Stimulated activated effector memory CD8-positive, alpha-beta T cell treated with anti-CD3 and anti-CD28 coated beads, Interleukin-12 subunit alpha, Interleukin-12 subunit beta, amount 100 ng/mL, for 72 hours (primary cell): ENCODE measurements at places on chromosomes 16 and 17.

DNA sequence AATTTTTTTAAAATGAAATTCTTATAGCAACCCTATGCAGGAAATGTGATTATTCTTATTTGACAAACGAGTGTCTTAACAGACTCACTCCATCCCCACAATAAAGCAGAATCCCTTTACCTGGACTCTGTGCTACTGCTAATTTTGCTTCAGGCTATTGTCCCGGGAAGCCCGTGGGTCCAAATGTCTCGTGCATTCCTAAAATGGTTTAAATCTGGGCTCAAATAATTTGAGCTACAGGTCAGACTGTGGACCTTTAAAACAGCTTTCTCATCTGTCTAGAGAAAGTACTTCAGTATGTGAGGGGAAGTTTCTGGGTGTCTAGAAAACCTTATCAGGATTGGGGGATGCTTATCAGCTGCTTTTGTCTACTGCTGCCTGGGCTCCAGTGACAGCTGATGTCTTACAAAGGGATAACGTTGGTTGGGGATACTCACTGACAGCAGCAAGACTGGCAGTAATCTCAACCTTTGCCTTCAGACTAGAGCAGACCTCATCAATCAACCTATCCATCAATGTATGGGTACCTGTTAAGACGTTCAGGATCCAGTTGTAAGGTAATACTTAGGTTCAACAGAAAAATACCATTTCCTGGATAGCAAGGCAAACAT, 197.9 kb upstream of the CDH11 start:
- DNase-seq, result no peak

GRCh38 chr16:90043526-90043925, 24.3 kb upstream of the DBNDD1 start:
- no peak for DNase-seq

GRCh38 chr17:80201446-80201845, 18.7 kb downstream of the SGSH start:
- no peak for DNase-seq

DNA sequence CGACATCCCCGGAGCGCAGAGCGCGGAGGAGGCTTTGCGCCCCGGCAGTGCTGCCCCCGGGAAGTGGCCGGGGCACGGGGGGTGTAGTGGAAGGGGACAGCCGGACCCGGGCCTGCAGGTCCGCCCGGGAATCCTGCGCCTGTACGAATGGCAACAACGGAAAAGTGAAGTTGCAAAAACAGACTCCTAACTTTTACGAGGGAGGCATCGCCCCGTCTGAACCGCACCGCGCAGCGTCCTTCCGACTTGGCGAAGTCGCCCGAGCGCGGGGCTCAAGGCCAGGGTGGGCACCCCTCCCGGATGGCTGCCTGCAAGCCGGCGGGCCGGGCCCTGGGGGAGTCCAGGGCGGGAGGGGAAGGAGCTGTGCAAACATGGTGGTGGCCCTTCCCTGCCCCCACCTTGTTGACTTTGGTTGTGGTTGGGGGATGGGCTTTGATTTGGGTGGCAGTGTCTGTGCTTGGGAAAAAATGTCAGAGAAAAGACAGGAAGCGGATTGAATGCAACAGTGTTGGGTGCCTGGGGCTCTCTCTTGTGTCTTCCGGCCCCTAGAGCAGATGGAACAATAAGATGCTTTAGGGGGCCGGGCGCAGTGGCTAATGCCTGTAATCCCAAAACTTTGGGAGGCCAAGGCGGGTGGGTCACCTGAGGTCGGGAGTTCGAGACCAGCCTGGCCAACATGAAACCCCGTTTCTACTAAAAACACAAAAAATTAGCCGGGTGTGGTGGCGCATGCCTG, 675 bp downstream of the RNF213 start:
- DNase-seq, result peak; percentile 51

GRCh38 chr17:34884597-34884996, 76.7 kb downstream of the CCT6B start:
- no peak for DNase-seq

DNA sequence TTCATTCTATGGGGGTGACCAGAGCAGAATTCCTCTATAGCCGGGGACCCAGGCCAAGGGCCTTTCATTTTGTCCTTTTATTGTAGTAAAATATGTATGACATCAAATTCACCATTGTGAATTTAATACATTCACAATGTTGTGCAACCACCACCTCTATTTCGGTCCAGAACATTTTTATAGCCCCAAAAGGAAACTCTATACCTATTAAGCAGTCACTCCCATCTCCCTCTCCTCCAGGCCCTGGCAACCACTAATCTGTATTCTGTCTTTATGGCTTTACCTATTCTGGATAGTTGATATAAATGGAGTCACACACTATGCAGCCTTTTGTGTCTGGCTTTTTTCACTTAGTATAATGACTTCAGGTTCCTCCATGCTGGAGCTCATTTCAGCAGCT, 9.7 kb upstream of the TNS4 start:
- DNase-seq, result no peak

DNA sequence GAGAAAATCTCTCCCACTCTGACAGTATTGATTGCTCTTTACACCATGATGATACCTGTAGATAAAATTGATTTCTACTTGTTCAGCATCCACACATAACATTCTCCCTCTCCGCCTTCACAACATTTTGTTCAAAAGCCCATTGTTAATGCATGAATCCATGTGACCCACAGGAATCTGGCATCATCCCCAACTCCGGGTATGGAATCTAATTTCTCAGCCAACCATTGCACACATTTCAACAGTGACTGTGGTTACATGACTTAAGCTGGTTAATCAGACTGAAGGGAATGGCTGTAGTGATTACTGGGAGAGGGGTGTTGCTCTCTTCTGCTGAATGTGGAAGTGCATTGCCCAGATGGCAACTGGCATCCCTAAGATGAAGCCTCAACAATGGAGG, 161.4 kb upstream of the C16orf82 start:
- DNase-seq, result no peak

GRCh38 chr16:14324581-14324980, 253.5 kb downstream of the MRTFB start:
- DNase-seq, result no peak

GRCh38 chr17:77280304-77281121, 139.7 kb downstream of the SEC14L1 start:
- DNase-seq, result peak; percentile 67

- no peak for DNase-seq
These were observed 18.6 kb downstream of the TMEM98 start for GRCh38 chr17:32946375-32947135.

GRCh38 chr17:66465701-66466100, 163.3 kb downstream of the PRKCA start:
- no peak for DNase-seq

- no peak for DNase-seq
These were observed 121.7 kb downstream of the ABCC6 start for GRCh38 chr16:16101585-16101984.

- DNase-seq, result no peak
These were observed 7.7 kb upstream of the HROB start for GRCh38 chr17:44133918-44134476.

- no peak for DNase-seq
These were observed 82.1 kb downstream of the GPR139 start for GRCh38 chr16:19991614-19992013.

DNA sequence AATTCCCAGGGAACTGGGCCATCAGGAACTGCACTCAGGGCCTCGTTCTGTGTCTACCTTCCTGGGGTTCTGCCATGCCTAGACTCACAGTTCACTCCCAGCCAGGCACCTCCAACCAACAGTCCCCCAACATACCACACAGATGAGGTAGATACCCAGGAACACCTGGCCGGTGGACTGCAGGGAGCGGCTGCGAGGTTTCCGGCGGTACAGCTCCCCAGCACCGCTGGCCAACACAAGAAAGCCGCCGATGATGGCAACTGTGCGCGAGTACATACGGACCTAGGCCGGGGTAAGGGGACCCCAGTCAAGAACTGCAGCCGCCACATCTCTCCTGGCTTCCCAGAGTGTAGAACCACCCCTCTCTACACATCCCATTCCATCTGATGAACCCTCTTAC, 1.9 kb downstream of the TMEM101 start:
- DNase-seq, result no peak

GRCh38 chr17:39092692-39093230, 58.7 kb downstream of the PLXDC1 start:
- DNase-seq, result no peak

GRCh38 chr17:78125976-78126894, 2.3 kb downstream of the TMC6 start:
- no peak for DNase-seq

- DNase-seq, result no peak
These were observed 11.5 kb upstream of the IGF2BP1 start for GRCh38 chr17:48985436-48986245.

GRCh38 chr17:37373530-37374159, 2.1 kb upstream of the C17orf78 start:
- peak; percentile 75 for DNase-seq

DNA sequence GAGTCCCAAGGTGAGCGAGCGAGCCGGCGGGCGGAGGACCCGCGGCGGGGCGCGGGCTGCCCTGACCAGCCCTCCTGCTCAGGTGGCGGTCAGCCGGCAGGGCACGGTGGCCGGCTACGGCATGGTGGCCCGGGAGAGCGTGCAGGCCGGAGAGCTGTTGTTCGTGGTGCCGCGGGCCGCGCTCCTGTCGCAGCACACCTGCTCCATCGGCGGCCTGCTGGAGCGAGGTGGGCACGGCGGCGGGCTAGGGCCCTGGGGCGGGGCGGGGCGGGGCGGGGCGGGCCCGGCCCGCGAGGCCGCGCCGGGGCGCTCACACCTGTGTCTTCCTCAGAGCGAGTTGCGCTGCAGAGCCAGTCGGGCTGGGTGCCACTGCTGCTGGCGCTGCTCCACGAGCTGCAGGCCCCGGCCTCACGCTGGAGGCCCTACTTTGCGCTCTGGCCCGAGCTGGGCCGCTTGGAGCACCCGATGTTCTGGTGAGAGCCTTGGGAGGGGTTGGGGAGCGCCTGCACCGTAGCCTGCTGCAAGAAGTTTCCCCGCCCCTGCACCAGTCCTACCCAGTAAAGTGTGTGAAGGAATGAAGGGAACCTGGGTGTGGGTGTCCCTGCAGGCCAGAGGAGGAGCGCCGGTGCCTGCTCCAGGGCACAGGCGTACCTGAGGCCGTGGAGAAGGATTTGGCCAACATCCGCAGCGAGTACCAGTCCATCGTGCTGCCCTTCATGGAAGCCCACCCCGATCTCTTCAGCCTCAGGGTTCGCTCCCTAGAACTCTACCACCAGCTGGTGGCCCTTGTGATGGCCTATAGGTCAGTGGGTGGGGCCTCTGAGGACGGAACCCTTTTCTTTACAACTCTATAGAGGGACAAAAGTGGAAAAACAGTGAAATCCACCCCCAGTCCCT, 802 bp downstream of the SETD6 start:
- no peak for DNase-seq

DNA sequence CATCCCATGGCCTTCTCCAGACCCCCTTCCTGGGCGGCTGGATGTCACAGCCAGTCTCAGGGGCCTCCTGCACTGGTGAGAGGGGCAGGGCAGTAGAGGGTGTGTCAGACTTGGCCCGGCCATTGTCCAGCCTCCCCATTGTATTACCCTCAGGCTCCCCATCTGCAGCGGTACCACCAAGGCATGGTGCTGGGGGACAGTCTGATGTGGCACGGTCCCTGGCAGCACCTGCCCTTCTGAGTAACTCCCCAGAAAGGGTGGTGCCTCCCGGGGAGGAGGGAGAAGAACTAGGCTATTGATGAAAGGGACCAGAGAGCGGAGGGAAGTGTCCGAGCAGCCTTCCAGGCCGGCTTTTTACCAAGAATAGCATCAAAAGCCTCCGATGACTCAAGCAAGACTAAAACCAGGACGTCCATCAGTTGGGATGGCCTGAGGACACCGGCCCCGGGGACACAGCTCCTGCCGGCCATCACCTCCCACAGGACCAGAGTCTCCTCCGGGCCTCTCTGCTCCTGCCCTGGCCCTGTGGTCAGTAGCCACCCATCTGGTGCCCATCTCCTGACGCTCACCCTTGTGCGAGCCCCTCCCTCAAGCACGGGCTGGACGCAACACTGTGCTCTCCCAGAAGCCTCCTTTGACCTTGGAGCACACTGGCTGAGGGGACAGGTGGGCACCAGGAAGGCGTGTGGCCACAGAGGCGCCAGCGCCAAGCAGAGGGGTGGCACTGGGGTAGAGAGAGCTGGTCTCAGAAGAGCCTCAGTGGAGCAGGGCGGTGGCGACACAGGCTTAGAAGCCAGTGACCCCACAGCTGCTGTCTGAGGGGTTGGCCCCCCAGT, 5.8 kb upstream of the CPNE7 start:
- DNase-seq, result no peak

GRCh38 chr17:44095647-44096496, 25.3 kb downstream of the G6PC3 start:
- DNase-seq, result no peak

DNA sequence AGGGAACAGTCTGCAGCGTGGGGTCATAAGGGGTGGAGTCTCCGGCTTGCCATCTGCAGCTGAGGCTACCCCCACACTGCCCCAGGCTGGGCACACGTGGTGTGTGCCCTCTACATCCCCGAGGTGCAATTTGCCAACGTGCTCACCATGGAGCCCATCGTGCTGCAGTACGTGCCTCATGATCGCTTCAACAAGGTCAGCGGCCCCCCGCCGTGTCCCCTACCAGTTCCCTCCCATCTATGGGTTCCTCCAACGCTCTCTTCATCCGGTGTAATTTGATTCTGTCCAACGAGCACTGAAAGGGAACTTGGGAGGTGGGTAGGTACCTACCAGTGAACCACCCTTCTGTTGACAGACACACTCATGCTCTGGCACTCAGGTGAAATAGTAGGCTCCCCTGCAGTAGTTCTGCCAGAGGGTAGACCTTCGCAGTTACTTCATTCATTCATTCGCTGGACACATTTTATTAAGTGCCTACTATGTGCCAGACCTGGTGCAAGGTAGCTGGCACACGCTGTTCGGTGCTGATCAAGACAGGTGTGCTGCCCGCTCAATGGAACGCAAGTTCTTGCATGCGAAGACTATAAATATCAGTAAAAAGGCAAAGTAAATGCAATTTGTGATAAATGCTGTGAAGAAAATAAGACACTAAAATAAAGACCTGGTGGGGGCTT, 2.7 kb downstream of the MLLT6 start:
- no peak for DNase-seq

GRCh38 chr17:45968732-45969131, 30.3 kb upstream of the STH start:
- no peak for DNase-seq

DNA sequence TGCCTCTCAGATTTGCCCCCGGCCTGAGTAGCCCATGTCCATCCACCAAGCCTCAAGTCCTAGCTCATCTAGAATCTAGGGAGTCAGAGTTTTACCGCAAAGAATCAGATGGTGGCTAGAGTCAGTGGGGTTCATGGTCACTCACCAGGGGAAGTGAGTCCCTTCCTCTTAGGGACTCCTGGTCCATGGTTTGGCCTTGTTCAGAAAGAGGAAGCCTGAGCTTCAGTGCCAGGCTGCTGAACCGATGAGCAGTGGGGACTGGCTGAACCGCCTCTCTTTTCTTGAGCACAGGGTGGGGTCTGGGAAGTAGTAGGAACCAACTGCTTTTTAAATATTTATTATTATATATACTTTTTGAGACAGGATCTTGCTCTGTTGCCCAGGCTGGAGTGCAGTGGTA, 160.3 kb downstream of the NTN1 start:
- no peak for DNase-seq

- DNase-seq, result no peak
These were observed 59.1 kb upstream of the PLCG2 start for GRCh38 chr16:81719993-81720392.
